Activated CD4-positive, alpha-beta T cell treated with anti-CD3 and anti-CD28 coated beads, Interleukin-2, amount 50 U/mL, for 48 hours (primary cell): ENCODE measurements at places on chromosomes 3 and 15.

- DNase-seq, result no peak
Observed at GRCh38 chr3:3200632-3201212, 21.2 kb upstream of the CRBN start.

GRCh38 chr3:65540666-65541065 is 498.1 kb downstream of the MAGI1 start:
- no peak for DNase-seq

DNA sequence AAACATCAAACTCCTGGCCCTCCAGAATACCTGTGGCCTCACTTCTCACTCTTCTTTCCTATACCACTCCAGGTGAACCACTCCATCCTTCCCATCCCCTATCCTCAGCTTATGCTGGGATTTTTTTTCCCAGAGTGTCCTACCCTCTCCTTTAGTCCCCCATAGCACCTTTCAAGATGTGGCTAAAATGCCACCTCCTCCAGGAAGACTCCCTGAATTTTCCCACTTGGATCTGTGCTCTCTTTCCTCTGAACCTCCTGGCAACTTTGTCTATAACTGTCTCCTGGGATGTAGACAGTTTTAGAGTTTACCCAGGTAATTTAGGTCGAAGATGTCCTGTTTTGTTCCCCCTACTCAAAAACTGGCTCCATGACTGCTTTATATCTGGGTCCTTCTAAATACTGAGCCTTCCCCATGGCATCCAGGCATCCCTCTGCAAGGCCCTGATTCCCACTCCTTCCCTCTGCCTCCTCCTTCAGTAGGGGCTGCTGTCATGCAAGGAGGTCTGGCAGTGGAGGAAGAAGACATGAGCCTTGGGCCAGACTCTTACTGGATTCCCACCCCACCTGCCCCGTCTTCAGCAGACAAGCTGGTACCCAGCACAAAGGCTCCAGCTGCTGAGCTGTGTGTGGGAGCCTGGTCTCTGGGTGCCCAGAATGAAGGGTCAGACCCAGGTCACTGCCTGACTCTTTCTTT is 161.5 kb downstream of the SMAD6 start:
- no peak for DNase-seq

DNA sequence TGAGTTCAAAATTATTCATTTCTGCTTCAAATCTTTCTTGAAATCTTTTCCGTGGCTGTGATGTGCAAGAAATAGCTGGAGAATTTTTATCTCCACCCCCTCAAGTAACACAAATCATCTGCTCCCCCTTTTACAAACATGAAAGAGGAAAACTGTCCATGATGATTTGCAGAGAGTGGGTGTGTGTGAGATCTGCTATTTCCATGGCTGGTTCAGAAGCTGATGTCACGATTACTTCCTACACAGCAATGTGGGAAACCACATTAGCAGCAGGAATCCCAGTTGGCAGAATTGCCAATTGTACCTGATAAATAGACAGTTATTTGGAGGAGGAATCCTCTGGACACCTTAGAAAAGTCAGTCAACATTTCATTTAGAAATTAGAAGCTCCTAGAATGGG is 75.2 kb upstream of the GRM7 start:
- no peak for DNase-seq

DNA sequence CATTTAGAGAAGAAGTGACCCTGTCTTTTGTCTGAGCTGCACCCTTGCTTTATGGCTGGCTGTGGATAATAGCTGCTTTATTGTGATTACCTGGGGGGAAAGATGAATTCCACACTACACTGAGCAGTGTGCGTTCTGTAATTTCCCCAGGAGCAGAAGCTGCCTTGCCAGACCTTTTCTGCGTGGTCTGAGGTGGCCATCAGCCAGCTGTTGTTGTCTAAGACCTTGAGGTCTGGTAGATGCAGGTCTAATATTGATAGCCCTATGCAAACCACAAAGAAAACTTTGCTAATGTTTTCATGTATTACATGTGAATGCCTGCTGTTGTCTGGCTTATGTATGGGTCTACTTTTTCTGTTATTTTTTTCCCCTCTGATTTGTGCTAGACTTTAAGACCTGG is 144.6 kb downstream of the THSD4 start:
- no peak for DNase-seq

DNA sequence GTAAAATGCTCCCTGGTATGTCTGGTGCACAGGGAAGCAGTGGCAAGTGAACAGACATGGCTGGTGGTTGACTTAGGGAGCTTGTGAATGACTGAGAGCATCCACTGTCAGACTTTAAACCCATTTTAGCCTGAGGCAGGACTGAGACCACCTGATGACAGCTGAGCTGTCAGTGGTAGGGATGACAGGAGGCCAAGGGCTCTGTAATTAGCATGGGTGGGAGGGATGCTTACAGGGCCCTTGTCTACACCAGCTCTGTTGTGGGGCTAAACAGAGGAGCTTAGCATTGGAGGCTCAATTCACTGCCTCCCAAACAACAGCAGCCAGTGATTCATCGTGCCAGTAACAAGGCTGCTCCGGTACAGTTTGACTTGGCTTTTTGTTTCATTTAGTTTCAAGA is 169.4 kb downstream of the CHST2 start:
- no peak for DNase-seq

DNA sequence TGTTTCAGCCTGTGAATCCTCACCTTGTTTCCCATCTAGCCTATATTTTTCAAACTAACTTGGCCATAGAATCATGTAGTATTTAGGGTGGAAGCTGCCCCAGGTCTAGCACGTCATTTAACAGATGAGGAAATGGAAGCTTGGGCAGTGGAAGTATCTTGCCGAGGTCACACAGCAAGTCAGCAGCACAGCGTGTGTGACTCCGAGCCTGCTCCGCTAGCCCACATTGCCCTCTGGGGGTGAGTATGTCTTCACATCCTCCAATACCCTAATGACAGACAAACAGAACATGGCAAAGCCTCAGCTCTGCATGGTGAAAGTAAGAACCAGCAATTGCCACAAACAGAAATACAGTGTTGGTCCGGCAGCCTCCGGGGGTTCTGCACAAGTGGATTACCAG is 2.2 kb upstream of the CCR5 start:
- DNase-seq, result peak; percentile 66

GRCh38 chr3:178676942-178677790 is 140.9 kb downstream of the KCNMB2 start:
- DNase-seq, result no peak

DNA sequence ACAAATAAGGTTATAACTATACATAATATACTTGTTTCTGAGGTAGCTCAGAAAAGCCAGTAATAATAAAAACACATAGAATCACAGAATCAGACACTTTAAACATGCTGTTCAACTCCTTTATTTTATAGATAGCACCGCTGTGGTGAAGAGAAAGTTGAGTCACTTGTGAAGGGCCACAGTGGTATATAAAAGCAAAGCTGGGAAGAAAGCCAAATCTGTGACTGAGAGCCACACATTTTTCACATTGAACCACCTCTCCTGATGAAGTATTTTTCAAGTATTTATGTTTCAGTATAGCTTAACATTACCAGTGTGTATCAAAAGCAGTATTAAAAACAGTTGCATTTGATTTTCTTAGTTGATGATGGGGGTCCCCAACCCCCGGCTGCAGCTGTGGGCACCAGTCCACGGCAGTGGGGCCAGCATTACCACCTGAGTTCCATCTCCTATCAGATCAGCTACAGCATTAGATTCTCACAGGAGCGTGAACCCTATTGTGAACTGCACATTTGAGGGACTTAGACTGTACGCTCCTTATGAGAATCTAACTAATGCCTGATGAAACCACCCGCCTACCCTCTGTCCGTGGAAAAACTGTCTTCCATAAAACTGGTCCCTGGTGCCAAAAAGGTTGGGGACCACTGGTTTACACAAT is 46.2 kb downstream of the TBL1XR1 start:
- no peak for DNase-seq

- no peak for DNase-seq
Observed at GRCh38 chr3:141311170-141311495, 57.2 kb upstream of the ZBTB38 start.

GRCh38 chr15:37061996-37062395 is 38.4 kb downstream of the MEIS2 start:
- no peak for DNase-seq

DNA sequence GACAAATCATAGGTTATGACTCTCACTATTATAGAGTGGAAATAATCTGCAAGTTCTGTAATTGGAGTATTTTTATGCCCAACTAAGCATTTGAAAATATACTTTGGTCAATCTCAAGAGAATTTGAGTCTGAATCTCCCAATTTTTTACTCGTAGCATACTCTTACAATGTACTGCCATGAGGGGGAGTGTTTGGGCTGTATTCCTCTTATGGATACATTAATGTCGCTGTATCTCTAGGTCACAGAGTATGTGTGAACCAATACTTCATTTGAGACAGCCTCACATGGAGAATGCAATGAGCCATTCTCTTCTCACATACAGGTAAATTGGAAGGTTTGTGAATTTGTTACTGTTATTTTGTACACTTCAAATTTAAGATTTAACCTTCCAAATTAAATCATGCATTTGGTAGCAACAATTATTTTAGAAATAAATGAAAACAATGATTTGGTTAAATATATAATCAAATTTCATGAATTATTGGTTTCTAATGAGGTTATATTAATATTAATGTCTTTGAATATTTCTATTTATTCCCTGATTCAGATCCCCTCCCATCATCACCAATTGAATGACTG is 5.5 kb upstream of the CD200 start:
- no peak for DNase-seq

DNA sequence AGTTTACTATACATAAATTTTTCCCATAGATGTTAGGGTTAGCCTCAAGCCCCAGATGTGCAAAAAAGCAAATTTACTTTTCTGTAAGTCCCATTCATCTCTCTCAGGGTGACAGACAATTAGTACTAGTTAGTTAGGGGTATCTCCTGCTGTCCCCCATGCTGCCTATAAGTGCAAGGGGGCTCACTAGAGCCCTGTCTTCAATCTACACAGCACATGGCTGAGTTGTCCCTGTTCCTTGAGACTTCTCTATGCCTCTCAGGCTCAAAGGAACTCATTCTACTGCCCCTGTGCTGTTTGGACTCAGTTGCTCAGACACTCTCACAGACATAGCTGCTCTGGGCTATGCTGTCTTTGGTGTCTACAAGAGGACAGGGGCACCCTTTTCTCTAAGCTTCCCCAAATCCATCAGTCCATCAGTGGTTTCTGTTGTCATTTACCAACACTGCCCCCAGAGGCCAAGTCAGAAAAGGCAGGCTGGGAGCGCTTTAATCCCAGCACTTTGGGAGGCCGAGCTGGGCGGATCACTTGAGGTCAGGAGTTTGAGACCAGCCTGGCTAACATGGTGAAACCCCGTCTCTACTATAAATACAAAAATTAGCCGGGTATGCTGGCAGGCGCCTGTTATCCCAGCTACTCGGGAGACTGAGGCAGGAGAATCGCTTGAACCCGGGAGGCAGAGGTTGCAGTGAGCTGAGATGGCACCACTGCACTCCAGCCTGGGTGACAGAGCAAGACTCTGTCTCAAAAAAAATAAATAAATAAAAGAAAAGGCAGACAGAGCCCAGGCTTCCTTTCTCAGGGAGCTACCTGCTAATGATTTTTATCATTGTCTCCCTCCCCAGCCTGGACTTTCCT is 31.4 kb upstream of the PRTG start:
- peak; percentile 58 for DNase-seq

DNA sequence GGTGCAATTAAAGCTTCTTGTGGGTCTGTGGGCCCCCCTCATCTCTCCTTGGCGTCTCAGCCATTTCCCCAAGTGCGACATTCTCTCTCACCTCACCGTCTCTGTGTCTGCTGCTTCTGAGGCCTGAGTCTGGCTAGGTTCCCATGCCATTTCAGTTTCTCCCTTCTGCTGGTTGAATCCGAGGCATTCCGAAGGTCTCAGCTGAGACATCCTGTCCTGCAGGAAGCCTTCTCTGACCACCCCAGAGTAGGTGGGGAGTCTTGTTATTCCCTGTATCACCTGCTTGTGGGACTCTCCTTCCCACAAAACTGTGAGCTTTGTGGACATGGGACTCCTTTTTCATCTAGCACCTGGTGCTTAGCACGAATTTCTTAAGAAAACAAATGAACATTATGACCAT is 78.3 kb downstream of the ASB7 start:
- no peak for DNase-seq

- no peak for DNase-seq
Observed at GRCh38 chr3:189944285-189945145, 176.2 kb downstream of the P3H2 start.

GRCh38 chr3:160376681-160377080 is 22.3 kb downstream of the IFT80 start:
- no peak for DNase-seq

DNA sequence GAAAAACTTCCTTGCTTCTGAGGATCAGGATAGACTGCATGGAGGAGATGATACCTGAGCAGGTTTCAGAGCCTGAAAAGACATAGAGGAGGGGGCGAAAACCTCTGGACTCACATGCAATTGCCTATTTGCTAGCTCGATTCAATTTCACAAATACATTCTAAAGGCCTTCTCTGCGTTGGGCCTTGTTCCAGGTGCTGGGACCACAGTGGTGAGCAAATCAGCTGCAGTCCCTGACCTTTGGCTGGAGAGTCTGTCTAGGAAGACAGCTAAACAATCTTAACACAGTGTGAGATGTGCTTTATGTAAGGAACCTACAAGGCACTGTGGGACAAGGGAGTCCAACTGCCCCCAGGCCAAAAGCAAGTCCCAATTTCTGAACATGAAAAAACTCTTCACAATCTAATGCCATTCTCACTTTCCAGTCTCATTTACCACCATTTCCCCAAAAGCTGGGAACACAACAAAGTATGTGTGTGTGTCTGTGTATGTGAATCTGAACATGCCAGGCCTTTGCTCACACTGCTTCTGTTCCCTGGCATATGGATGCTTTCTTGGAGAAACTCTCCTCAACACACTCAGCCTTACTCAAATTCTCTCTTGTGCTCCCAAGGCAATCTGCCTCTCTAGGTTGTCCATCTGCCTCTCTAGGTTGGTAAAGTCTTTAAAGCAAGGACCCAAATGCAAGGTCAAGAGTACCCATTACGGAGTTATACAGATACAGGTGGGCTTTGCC is 2.1 kb upstream of the PCCB start:
- no peak for DNase-seq

DNA sequence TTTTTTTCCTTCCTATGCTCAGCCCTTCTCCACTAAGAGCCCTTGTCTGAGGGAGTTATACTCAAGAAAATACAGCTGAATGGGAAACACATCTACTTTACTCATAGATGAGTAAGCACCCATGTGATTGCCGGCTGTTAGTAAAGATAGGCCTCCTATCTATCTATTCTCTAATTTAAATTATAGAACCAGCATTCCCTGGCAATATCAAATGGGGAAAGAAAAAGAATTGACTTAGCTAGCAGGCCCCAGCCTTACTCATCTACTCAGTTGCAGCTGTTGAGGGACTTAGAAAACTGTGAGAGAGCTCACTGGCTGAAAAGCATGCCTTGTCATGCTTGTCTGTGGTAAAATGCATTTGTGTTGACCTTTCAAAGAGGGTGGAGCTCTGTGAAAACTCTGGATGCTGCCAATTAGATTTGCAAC is 116.9 kb upstream of the LRRFIP2 start:
- no peak for DNase-seq

- DNase-seq, result no peak
Observed at GRCh38 chr3:86954226-86954625, 36.7 kb downstream of the VGLL3 start.
